ENCODE measurements at places on chromosomes 5 and 9.

- no peak for DNase-seq
Observed at GRCh38 chr9:34957492-34958410, at the start of gene PHF24. Gene PHF24 (plus strand): TSS chr9:34958285. CDS start chr9:34971299, 13,014 bp downstream.

- DNase-seq = no peak
Observed at GRCh38 chr5:44806608-44807007, 2.1 kb upstream of the MRPS30 start.

- no peak for DNase-seq
Observed at GRCh38 chr5:3835811-3836210, 240.2 kb downstream of the IRX1 start.

GRCh38 chr9:7185612-7186011 is 427.8 kb downstream of the KDM4C start:
- DNase-seq = no peak

- no peak for DNase-seq
Observed at GRCh38 chr5:148060881-148061280, 2.9 kb upstream of the SPINK5 start.

GRCh38 chr5:41270423-41271251 is 57.3 kb upstream of the C6 start:
- DNase-seq = no peak

DNA sequence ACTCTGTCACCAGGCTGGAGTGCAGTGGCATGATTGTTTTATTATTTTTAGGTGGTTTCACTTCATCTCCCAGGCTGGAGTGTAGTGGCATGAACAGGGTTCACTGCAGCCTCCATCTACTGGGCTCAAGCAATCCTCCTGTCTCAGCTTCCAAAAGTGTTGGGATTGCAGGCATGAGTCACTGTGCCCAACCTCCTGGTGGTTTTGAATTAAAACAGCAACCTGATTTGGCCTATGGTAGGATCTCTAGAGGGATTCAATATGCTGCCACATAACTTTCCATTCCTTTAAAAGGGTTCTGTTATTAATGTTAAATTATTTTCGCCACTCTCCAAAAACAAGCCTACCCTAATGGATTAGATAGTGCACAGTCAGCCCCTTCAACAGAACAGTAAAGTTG is 9.9 kb upstream of the HSPA4 start:
- no peak for DNase-seq

DNA sequence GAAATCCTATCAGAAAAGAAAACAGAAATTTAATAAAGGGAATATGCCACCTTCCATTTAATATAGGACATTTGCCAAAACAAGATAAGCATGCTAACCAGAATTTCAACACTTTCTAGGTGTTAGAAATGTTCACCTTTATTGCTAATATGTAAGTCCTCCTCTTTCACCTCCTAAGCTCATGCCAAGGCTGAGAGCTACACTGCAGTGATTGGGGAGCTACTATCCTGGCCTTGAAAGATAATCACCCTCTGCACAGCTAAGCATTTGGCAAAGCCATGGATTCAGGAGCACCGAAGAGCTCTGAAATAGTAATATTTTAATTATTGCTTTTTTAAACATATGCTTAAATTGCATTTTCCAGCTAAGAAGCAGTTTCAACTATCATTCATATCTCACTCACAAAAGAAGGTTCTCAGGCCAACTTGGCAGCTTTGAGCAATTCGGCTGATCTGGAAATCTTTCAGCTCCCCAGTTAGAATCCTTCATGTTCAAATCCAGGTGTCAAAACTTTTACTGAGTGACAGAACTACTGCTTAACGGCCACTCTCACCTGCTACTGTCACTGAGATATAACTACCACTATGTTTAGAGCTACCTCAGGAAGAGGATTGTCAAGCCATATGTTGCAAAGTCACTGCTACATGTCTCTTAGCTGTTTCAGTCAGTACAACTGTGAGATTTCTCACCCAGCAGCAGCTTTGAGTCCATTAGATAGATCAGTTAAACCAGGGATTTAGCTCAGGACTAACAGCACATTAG is 302.0 kb downstream of the NFIB start:
- no peak for DNase-seq

- DNase-seq = no peak
Observed at GRCh38 chr9:69519470-69520240, 152.5 kb downstream of the APBA1 start.

DNA sequence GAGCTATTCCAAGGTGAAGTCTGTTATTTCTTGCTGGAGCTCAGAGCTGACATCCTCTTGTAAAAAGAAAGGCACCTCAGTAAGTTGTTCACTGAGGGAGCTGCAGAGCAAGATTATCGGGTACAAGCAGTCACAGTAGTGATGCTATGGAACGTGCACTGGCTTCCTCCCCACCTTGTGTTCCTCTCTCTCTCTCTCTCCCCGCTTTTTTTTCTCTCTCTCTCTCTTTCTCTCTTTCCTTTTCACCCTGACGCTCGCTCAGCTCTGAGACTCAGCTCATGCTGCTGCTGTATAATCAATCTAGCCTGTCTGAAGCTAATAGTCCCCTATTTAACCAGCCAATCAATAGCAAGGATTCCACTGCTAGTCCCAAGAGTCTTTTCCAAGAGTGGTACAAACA is 587.6 kb upstream of the CDH18 start:
- no peak for DNase-seq

DNA sequence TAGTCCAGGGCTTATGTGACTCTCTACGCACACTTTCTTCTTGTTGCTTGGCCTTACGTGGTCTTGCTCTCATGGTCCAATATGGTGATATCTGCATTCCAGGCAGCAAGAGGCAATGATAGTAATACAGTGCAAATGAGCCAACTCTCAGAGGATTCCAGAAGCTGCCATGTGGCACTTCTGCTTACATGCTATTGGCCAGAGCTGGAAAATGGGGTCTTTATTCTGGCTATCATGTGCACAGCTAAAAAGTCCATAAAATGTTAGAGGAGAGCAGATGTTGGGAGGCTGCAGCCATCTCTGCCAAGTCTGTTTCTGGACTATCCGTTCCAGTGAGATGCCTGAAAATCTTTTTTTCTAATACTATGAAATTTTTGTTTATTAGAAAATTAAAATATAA is 2.9 kb upstream of the SEPTIN8 start:
- DNase-seq = no peak

- DNase-seq = no peak
Observed at GRCh38 chr5:180636016-180636402, 13.4 kb downstream of the FLT4 start.

GRCh38 chr9:109455861-109456260 is 42.2 kb downstream of the PTPN3 start:
- no peak for DNase-seq

- no peak for DNase-seq
Observed at GRCh38 chr9:120001536-120001935, 578.4 kb downstream of the CDK5RAP2 start.

DNA sequence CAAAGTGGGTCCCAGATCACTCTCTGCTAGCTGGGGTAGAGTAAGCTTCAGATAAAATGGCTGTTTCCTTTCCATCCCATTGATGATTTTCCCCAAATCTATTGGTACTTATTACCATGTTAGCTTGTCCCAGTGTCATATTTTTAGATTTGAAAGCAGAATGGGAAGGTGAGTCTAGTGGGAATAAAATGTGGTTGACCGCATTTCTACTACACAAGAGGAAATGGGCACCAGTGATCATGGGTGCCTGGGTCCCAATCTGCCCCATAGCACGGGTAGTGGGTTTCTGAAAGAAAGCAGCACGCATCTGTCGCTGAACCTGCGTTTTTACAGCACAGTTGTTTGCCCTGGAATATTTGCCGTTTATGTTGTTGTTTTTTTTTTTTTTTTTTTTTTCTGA is 20.1 kb downstream of the DAPK1 start:
- DNase-seq = no peak

DNA sequence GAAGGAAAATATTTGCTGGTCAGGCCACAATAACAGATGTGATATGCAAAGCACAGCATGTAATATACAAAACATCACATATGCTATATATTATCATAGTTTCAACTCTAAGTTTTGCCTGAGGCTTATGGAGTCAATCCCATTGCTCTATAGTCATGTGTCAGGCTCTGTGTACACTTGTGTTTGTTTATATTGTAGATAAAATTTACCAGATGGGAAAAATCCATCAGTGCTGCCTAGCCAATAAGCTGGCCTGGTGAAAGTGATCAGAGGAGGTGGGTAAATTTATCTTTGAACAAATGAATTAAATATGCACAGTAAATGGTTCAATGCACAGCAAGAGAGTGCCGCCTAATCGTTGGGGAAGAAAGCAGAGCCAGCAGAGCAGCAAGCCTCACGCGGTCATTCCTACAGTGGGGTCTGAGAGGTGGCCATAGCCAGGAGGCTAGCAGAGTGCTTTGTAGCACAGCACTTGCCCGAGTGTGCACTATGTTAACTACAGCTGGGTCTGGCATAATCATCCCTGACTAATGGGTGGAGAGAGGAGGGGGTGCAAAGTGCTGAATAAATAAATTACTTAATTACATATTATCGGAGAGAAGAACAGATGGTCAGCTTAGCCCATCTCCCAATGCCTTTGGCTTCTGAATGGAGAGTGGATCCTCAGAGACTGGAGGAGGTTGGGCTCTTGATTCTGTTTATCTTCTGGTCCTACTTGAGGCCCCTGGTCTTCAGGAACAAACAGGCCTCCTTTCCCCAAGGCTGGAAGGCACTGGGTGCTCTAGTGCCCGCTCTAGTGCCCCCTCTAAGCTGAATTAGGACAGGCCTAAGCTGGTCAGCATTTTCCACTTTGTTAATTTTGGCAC is 153.5 kb downstream of the MAT2B start:
- no peak for DNase-seq

- no peak for DNase-seq
Observed at GRCh38 chr9:117616431-117616831, 87.8 kb upstream of the TLR4 start.

DNA sequence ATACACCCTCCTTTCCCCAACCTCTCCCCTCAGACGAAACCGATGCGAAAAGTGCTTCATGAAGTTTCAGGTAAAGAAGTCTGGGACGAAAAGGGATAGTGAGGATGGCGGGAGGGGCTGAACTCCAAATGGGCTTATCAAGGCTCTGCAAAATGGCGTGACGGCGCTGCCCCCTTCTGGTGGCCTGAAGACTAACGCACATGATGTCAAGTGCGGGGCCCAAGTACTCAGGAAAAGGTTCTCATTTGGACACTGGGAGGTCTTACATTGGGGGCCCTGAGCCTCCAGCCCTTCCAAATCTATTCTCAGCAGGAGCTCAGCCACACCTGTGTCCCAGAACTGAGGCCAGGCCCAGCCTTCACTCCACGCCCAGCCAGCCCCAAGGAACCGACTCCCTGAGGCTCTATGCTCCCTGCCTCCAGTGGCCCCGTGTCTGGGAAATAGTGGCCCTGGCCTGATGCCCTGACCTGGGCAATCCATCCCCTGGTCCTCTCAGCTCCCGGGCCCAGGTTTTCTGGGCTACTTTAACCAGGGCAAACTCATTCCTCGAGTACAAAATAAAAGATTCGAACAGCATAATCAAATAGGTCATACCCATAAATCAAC is 119.9 kb downstream of the KCNIP1 start:
- no peak for DNase-seq

GRCh38 chr5:175567954-175568353 is 89.6 kb downstream of the SFXN1 start:
- DNase-seq = no peak

GRCh38 chr5:143108498-143109128 is 294.9 kb downstream of the NR3C1 start:
- DNase-seq = no peak

GRCh38 chr5:171520300-171521174 is 101.1 kb downstream of the FGF18 start:
- DNase-seq = no peak

DNA sequence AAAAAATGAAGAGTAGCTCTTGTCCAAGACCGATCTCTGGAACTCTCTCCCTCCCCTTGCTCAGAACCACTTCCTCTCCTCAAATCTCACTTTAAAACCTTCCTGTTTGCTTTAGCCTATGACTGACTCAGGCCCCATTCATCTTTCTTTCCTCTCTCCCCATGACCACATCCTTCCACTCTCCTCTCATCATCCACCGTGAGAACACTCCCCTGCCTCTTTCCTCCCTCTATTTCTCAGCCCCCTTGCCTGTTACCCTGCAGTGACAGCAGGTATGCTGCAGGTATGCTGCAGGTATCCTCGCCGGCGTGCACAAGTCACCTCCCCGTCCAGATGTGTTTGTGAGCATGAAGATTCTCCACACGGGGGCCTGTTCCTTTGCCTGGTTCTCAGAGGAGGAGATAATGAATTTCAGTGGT is 505.3 kb downstream of the CCDC171 start:
- DNase-seq = no peak

- no peak for DNase-seq
Observed at GRCh38 chr5:158570502-158570901, 529.2 kb downstream of the EBF1 start.

GRCh38 chr9:92952906-92953610 is 5.7 kb downstream of the FGD3 start:
- DNase-seq = no peak

DNA sequence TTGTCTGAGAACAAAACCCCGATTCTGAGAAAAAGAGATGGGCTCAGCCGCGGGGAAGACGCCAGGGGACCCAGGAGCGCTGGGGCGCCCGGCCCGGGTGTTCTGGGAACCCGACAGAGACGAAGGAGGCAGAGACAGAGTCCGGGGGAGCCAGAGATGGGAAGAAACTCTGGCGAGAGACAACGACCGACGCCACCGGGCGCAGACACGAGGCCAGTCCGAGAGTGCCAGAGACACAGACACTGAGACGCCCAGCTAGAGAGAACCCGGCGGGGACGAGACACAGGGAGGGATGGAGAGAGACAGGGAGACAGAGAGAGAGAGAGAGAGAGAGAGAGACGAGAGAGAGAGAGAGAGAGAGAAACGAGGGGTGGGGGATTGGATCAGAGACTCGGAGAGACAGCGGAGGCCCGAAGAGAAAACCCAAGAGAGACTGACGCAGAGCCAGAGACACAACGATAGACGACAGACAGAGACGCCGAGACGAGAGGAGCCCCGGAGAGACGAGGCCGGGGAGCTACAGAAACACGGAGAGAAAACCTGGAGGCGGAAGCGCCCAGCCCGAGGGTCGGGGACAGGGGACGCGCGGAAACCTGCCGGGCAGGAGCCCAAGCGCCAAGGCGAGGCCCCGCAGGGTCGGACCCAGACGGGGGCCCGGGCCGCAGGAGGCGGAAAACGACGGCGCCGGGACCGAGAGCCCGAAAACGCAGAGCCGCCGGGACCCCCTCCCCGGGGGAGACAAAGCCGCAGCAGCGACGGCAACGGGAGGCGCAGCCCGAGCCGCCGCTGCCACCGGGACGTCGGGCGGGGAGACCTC is 3.3 kb downstream of the NR5A1 start:
- DNase-seq = no peak

- no peak for DNase-seq
Observed at GRCh38 chr9:134378901-134379338, 52.7 kb downstream of the RXRA start.

GRCh38 chr5:160702934-160703333 is 149.1 kb downstream of the ATP10B start:
- DNase-seq = no peak

Measured in stimulated activated CD8-positive, alpha-beta memory T cell treated with anti-CD3 and anti-CD28 coated beads, Interleukin-4, amount 100 ng/mL, for 1 hour (primary cell).